ENCODE measurements at places on chromosomes 5 and 9.
A peak's percentile ranks its signal among the peaks of the same experiment; 100 is the strongest.

GRCh38 chr5:68428231-68428811 lies 212.8 kb downstream of the PIK3R1 start:
- no peak for DNase-seq

- no peak for DNase-seq
Measured at GRCh38 chr5:10194083-10194482, 55.6 kb downstream of the ATPSCKMT start.

DNA sequence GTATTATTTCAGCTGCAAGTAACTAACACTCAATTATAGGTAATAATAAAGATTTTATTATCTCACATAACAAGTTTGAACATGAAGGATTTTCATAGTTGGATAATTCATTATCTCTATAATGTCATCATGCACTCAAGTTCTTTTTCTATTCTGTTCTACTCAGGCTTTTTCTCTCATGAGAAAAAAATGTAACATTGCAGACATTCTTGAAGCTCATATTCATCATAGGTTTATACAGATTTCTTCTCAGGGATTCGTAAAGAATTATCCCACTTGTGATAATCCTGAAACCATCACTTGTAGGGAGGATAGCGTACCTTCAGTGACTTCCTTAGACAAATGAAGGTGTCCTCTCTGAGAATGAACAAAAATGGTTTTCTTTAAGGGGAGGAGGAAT lies 150.3 kb downstream of the XRCC4 start:
- no peak for DNase-seq

DNA sequence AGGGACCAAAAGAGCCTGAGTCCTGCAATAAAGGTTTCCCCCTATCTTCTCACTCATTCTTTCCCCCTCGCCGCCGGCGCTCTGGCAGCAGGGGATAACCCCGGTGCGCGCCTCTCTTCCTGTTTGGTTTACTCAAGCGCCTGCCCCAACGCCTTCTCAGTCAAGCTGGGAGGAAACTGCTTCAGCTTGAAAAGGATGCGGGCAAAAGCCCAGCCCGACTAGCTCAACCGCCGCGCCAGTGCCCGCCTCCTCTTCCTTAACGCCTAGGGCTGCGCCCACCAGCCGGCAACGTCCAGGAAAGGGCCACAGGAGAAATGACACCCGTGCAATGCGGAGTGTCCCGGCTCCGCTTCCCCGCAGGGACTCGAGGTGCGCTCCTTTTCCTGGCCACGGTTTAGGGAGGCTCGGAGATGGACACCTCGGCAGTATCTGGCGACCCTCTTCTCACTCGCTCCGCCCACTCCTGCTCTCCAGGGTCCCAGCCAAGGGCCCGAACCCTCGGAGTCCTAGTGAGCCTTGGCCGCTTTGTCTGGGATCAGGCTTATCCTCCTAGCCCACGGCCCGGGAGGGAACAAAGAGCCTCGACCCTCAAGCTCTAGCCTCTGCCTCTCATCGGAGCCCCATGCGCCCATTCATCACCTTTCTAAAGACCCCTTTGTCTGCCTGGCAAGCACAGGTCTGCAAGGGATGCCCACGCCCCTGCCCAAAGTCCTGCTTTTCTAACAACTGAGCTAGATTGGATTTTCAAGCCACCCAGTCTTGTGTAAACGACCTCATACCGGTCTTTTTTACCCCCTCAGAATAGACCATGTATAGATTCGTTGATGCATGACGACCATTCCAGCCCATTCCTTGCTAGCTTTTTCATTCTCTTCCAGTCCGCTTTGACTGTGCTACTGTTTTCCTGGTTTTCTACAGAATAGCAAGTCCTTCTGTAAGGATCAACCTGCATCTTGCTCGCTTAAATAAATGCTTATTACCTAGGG lies 2.0 kb downstream of the ST8SIA4 start:
- DNase-seq = peak; percentile 47

DNA sequence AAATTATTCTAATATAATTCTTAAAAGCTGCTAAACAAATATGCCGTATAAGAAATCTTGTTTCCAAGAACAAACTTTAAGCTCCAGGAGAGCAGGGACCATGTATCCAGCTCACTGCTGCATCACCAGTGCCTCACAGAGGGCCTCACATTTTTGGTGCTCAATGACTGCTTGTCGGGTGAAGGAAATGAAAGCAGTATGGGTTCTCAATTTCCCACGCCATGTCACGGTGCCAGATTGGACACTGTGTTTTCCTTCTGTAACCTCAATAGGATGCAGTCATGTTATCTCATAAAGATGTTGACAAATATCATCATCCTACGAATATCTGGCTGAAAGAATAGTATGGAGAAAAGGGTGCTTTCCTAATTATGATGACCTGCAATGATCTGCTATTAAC lies 64.7 kb downstream of the POU5F2 start:
- no peak for DNase-seq

DNA sequence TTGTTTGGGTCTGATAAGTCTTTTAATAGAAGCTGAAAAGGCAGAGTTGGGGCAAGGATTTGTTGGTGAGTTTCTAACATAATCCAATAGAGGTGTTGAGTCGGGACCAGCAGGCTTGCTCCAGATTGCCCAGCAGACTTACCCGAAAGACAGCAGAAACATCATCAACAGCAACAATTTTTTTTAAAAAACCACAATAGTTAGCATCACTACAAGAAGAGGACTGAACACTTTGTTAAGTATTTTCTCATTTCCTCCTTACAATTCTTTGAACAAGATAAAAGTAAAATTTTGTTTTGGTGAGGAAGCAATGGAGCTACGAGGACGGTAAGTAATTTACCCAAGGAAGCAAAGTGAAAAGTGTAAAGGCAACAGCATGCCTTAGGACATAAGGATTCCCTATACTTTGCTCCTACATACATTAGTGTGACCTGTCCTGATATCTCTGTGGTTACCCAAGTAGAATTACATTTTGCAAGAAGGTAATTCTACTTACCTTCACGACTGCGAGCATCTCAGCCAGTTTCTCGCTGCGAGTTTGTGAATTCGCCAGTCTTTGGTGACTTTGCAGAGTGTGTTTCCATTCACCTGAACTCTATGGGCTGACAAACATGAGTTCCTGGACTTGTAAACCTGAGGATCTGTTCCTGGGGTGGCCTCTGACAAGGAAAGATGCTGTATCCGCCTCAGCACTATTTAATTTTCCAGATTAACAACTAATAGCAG lies 13.2 kb downstream of the ITK start:
- no peak for DNase-seq

- DNase-seq = no peak
Measured at GRCh38 chr9:136481558-136481957, 1.3 kb downstream of the SEC16A start.

DNA sequence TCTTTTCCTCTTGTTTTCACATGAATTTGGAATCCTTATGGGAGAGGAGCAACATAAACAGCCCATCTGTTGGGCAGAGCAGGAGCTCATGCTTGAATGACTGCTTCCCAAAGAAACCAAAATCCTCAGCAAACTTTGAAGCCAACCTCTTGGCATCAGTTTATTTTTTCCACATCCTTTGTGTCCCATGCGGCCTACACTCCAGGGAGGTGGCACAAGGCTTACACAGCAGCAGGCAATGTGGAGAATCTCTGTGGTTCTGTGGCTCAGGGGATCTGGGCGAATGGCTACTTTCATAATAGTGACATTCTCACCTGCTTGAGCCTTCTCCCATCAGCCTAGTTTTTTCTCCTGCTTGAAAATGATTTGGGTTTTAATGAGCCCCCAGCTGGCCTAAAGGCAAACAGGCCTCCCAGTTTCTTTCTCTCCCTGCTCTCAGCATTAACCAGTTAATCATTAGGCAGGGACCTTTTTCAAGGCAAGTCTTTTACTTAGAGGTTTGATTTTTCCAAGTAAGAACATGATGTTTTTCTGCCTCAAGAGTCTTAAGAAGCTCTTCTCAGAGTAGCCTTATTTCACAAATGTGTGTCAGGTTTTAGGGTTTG lies 370.3 kb downstream of the ARHGEF28 start:
- no peak for DNase-seq

GRCh38 chr9:38697776-38698300 lies 22.1 kb downstream of the FAM240B start:
- no peak for DNase-seq

GRCh38 chr9:85662573-85662972 lies 79.2 kb downstream of the AGTPBP1 start:
- DNase-seq = no peak

DNA sequence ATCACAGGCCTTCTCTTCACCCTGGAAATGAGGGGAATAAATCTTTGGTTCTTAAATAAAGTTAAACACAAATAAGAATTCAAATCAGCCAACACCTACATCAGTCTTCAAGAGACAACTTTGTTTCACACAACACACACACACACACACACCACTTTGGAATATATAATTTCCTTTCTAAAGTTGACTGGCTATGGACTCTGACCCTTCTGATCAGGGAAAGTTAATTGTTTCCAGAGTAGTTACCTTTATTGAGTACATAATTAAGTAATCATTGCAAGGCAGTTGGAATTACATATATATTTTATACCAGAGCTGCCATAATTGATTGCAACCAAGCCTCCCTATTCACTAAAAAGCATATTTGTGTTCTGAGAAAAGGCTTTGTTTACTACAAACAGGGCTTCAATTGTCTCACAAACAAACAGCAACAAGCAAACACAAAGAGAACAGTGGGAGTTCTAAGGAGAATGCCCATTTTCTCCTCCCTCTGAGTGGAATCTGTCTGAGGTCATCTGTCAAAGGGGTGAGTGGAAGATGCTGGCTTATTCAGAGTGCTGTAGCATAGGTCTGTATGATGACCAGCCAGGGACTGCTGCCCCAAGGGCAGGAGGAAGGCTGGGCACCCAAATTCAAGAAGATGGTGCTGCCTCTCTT lies 136.6 kb downstream of the SEMA6A start:
- no peak for DNase-seq

GRCh38 chr5:172505845-172506244 lies 51.5 kb upstream of the SH3PXD2B start:
- DNase-seq = no peak

DNA sequence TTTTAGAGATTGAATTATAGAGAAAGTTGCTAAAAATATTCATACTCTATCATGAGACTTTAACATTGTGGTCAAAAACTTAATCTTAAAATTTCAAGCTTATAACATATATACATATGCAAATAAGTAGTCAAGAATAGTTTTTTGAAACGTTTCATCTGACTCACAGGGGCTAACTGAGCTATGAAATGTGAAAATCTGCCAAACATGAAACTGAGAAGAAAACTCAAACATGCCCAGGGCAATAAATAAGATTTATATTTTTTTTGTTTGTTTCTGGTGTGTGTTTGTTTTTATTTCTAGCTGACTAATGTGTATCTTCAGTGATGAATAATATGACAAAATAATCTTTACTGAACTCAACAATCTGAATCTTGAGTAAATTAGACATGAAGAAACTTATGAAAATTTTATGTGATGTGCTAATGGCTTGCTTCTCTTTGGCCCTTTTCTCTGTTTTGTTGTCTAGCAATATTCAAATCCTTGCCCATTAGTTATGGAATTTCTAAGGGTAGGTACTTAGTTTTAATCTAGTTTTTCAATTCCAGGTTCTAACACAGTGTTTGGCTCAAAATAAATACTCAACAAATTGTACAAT lies 99.9 kb downstream of the FAM174A start:
- DNase-seq = no peak

- DNase-seq = no peak
Measured at GRCh38 chr9:85009251-85009650, 339.7 kb downstream of the NTRK2 start.

- DNase-seq = no peak
Measured at GRCh38 chr9:36150574-36151315, 14.2 kb downstream of the GLIPR2 start.

DNA sequence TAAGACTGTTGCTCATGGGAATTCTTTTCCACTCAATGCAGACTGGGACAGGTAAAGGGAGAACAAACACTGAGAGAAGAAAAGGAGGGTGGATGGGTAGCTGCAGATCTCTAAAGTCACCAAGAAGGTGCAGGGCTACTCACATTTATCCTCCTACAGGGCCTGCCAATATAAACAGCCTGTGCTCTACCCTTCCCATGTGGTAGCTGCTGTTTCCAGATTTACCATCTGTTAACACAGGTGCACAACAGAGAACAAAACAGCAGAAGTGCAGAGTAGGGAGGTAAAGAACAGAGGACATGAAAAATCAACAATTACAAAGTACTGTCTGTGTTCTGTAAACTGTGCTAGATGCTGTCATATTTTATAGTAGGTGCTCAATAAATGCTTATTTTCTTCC lies 26.0 kb downstream of the JAKMIP2 start:
- no peak for DNase-seq

GRCh38 chr5:33148076-33148513 lies 292.7 kb upstream of the TARS1 start:
- no peak for DNase-seq

DNA sequence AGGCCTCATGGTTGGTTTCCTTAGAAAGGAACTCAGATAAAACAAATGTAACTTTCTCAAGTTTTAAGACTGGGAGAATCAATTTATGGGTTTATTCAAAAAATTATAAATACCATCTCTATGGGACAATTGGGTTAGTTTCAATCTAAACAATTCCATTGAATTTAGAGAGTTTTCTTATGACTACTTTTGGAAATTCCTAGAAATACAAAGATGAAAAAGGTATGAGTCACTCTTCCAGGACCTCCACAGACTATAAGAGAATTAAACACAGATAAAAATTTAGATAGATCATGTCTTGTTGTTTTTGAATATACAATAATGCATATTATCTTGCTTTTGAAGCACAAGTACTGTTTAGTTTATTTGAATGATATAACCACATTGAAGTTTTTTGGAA lies 188.7 kb downstream of the CHSY3 start:
- DNase-seq = no peak

GRCh38 chr5:34522599-34523386 lies 133.3 kb upstream of the RAI14 start:
- no peak for DNase-seq

GRCh38 chr5:15718421-15719179 lies 218.6 kb downstream of the FBXL7 start:
- no peak for DNase-seq

DNA sequence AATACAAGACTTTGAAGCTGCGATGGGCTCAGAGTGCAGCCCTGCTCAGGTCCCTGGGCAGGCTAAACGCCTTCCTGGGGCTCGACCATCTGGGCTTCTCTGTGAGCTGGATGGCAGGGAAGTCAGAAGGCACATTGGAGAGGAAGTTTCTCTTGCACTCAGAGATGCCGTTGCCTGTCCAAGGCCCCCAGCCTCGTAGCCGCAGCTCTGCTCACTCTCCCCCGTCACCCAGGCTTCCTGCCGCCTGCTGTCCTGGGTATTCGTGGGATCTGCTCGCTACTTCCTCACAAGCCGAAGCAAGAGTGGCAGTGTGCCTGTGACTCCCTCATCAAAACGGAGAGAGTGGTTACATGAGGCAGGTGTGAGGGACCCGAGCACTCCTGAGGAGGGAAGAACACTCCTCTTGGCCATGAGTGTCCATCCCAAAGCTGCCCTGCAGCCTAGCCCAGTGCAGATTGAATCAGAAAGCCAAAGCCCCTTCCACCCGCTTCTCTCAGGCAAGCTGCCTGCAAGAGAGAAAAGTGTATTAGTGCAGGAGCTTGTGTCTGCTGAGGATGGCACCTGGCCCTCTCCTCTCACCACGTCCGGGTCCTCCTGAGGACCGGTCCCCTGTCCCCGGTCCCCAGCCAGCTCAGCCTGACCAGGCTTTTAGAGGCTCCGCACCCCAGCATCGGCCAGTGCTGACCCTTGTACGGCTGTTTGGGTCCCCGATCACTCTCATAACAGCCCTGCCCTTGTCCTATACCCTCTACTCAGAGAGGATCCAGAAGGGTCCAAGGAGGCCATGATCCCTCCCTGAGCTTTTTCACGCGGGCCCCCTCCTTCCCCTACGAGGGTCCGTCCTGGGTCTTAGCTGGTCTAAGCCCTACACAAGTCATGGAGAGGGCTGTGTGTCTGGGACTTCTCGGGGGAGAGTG lies 7.3 kb downstream of the FCN2 start:
- DNase-seq = no peak
